ENCODE measurements at places on chromosomes 6 and 20. TPM values are rescaled to one million over a fixed set of nuclear protein-coding genes. Genes with fewer than 3 reads are reported as not detected.

SLC52A3 gene
- not detected for polyA plus RNA-seq

CTAGE9 gene
- polyA plus RNA-seq = not detected

RAB32 gene
- 0.17 TPM for polyA plus RNA-seq

NR2E1 gene
- not detected for polyA plus RNA-seq

OPRM1 gene
- polyA plus RNA-seq = not detected

LGSN gene
- polyA plus RNA-seq = 0.17 TPM

C6orf141 gene
- not detected for polyA plus RNA-seq

TBC1D32 gene
- polyA plus RNA-seq = 9.0 TPM

MOG gene
- polyA plus RNA-seq = not detected
